ENCODE measurements at places on chromosomes 5 and 9.

DNA sequence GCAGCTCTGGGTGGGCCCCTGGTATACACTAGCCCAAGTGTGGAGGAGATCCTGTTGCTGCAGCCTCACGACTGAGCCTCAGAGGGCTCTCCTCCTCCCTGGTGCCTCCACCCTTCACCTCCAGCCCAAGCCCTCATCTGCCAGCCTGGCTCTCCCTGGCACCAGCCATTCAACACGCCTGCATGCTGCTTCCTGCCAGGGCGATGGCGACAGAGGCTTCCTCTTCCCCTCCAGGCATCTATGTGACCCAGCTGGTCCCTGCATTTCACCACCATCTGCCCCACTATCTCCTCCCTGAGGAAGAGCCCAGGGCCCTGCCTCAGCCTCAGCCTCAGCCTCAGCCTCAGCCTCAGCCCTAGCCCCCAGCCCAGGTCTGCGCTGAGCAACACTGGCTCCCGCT, 54.8 kb upstream of the ANGPTL2 start:
- DNase-seq, result no peak

GRCh38 chr5:154607746-154608145, 129.7 kb upstream of the HAND1 start:
- no peak for DNase-seq

- no peak for DNase-seq
These were observed 4.5 kb downstream of the SNX30 start for GRCh38 chr9:112755016-112755427.

DNA sequence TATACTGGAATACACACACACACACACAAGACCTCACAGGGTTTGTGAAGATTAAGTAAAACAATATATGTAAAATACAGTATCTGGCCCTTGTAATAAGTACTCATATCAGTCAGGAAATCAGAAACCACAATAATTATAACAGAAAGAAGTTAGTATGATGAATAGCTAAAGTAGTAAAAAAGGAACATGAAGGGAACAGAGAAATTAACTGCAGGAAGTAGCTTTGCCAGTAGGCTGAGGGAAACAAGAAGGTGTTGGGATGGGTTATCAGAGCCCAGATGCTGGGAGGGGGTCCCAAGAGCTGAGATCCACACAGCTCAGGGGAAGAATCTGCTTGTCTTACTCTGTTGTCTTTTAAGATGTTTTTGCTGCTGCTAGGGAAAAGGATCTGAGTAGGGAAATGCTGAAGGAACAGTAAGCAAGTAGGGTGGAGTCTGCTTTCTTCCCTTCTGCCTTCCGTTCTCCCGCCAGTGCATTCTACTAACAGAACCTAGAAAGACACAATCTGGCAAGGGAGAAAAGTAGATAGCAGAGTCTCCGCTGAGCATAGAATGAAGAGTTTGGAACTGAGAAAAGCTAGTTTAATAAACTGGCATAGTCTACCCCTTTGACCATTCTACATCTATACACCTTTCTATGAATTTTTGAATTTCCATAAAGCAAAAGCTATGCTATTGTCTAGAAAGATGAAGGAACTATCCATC, 55.3 kb upstream of the ALDH1A1 start:
- no peak for DNase-seq

- no peak for DNase-seq
These were observed 100.5 kb upstream of the SPATA31D4 start for GRCh38 chr9:81827616-81828296.

DNA sequence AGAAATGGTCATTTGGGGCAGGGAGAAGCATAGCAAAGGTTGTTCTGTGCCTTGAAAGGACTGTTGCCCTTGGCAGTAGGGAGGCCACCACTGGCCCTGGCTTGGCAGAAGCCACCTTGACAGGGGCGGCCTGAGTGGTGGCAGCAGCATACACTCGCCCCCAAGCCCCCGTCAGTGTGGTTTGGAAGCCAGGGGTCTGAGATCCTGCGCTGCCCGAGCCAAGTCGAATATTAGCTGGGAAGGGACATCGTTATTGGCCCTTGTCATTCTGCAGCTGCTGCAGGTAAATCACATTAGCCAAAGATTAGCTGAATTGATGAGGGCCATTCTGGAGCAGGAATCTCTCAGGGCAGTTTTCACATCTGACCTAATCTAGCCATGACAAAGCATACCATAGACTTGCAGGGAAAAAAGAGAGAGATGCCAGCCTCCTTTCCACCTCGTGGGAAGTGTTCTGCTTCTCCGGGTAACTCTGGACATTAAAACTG, 9.0 kb downstream of the OLFM1 start:
- DNase-seq, result no peak

DNA sequence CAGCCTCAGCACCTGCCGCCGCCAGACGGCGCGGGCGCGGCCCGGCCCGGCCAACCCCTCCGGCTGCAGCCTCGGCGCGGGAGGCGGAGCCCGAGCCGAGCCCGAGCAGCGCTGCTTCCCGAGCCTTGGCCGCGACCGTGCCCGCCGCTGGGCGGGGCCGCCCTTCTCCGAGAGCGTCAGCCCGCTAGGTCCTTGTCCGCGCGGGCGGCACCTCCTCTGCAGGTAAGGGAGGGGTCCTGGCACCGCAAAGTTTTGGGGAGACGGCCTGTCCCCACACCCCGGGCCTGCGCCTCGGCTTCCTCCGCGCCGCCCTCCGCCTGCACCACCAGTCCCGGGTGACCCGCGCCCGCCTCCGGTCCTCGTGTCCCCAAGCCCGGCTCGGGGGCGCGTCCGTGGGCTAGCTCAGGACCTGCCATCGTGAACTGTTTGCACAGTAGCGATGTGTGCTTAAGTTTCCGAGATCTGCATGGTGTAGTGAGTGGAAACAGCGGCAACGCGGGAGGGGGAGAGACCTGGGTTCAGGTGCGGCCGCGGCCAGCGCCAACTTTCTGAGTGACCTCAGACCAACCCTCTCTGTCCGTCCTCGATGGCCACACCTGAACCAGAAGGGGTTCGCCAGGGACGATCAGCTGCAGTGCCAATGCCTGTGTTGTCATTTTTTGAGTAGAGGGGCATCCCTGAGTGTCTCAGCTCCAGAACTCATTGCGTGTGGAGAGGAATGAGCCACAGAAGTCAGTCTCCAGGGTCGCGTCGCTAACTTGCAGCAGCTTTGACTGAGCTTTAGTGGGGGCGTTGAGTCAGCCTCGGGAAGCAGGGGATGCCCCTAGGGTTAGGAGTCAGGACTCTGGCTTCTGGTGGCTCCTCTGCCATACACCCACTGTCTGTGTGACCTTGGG, at the start of gene FRMPD1:
Gene FRMPD1, plus strand, starts transcription at position 82 of the 896 bp plus-strand sequence. CDS start 41,688 bp downstream, outside the sequence.
- DNase-seq, result peak; percentile 71

- DNase-seq, result no peak
These were observed 61.4 kb upstream of the RANBP3L start for GRCh38 chr5:36363101-36363500.

DNA sequence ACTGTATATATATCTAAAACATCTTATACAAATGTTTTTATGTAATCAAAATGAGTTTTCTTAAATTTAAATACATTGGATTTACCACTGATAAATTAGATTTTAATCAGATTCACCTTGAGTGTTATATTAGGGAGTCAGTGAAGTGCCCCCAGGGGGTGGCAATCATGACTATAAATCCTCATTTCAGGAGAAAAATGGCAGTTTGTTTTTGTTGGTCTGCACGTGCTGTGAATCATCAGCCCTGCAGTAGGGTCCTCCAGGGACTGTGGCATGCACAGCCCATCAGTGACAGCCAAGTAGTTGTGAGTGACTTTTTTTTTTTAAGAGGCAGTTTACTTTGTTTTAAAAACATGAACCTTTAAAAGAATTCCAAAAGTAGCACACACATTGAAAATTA, 65.2 kb downstream of the ZSWIM6 start:
- DNase-seq, result no peak

- DNase-seq, result no peak
These were observed 57.6 kb downstream of the ANKRD55 start for GRCh38 chr5:56175488-56175887.

- no peak for DNase-seq
These were observed 7.9 kb downstream of the TJP2 start for GRCh38 chr9:69181908-69182353.

GRCh38 chr5:90055831-90056328, 353.7 kb downstream of the CETN3 start:
- DNase-seq, result no peak

GRCh38 chr5:126383246-126383645, 40.0 kb upstream of the GRAMD2B start:
- DNase-seq, result no peak

DNA sequence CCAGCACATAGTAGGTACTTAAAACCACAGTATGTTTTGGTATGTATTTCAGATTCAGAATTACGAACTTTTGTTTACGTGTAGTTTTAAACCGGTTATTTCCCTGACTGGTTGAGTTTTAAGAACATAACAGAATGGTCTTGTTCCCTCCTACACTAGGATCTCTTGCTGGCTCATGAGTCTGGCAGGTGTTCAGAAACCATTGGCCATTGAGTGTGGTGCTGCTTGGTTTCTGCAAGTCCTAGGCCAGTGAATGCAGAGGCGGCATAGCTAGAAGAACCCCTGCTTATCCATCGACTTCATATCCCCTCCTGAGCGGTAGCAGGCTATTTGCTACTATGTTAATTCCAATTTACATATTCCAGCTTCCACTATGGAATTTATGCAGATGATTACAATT, 65.6 kb downstream of the GPR21 start:
- no peak for DNase-seq

DNA sequence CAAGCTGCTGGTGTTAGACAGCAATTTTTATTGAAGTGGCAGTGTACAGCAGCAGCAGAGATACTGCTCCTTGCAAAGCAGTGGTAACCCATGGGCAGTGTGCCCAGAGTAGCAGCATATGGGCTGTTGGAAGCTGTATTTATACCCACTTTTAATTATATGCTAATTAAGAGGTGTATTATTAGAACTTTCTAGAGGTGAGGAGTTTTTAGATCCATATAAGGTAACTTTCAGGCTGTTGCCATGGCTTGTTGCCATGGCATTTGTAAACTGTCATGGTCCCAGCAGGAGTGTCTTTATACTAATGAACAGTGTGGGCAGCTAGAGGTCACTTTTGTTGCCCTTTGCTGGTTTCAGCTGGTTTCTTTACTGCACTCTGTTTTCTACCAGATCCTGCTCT, 3.7 kb upstream of the PJA2 start:
- no peak for DNase-seq

DNA sequence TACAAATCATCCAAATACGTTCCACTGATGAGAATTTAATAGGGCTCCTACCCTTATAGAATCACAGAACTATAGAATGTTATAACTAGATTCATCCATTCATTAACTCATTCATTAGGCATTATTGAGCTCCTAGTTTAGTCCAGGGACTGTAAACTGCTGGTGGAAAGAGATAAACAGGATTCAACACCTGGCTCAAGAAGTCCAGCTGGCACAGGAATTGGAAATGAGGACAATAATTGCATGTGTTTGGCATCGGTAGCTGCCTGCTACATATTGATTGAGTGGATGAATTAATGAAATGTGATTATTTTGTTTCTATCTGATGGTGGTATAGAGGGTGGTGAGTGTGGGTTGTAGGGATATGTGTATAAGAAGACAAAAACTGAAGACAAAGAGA, 100.8 kb upstream of the TLE1 start:
- DNase-seq, result no peak

DNA sequence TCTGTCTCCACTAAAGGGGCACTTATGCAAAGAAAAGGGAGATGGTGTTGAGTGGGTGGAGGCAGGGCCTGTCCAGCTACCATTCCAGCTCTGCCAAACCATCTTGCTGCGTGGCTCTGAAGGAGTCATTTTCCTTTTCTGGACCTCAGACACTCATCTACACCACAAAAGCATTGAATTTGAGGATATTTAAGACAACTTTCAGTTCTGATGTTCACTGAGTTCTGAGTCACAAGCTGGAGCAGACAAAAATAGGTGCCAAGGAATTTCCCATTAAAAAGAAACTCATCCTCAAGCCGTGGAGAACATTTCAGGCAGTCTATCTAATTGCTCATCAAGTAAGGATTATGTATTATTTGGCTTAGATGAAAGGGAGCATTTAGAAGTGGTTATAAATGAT, 195.0 kb upstream of the TBC1D2 start:
- DNase-seq, result no peak

- DNase-seq, result no peak
These were observed 305.7 kb downstream of the ACTL7B start for GRCh38 chr9:108550106-108550505.

DNA sequence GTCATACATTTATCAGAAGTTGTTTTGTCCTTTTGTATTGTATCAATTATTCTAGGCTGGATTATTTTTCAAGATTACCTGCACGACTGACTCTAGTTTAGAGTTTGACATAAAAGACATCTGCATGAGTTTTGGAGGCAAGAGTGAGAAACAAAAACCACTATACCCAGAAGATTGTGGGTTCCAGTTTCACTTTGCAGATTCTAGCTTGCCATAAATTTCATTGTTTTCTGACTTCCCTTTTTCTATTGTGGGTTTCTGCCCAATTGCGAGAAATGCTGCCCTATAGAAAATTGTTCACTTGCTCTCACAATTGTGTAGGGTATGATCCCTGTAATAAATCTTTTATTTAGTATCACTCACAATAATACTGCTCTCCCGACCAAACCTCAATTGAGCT, 1043.4 kb upstream of the CDH10 start:
- DNase-seq, result no peak
